ENCODE measurements at places on chromosomes 5 and 9. TPM values are rescaled to one million over a fixed set of nuclear protein-coding genes. Genes with fewer than 3 reads are reported as not detected.

- DNase-seq, result no peak
These were observed 128.3 kb upstream of the PLCXD3 start for GRCh38 chr5:41638685-41639084.

GRCh38 chr5:33316773-33317172 is 124.0 kb upstream of the TARS1 start:
- DNase-seq, result peak; percentile 32

- DNase-seq, result no peak
These were observed 127.7 kb downstream of the GCNT1 start for GRCh38 chr9:76586390-76587314.

PCDHB1 gene
- total RNA-seq, result not detected

DNA sequence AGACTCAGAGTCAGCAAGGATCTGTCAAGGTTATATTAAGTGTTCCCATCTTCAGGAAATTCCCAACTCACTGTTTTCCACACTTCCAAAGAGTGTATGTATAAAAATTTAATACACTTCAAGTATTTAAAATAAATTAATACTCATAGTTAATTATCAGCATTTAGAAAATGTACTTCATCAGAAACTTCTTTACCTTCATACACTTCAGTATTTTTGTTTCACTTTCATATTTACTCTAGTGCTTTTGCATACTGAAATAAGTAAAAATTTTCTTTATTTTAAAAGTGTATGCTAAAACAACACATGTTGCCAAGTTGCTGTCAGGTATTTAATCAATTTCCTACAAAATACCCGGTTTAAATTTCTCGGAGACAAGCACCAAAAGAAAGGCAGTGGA is 16.5 kb downstream of the RICTOR start:
- DNase-seq, result peak; percentile 14

ARID3C gene
- total RNA-seq, result under 0.01 TPM

DNA sequence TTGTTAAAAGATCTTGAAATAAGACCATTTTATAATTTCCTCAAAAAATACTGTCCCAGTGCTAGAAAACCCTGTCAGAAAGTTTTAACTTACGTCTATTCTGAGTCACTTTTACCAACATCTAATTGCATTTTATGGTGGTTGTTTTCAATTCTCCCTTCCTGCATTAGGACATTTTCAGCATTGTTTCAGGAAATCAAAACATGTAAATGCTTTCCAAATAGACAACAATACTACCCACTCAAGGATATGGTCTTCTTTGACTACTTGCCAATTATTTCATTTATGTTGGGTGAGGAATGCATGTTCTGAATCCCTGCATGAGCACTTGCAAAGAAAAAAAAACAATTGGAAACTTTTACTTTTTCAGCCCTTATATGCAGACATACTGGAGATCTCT is 284.6 kb upstream of the PDE4D start:
- no peak for DNase-seq

VAV2 gene
- 17.7 TPM for total RNA-seq

- peak; percentile 32 for DNase-seq
These were observed 26.5 kb upstream of the BASP1 start for GRCh38 chr5:17190799-17191391.

Data from lung microvascular endothelial cell (primary cell).